ENCODE measurements at places on chromosomes 3 and 15. TPM values are rescaled to one million over a fixed set of nuclear protein-coding genes. Genes with fewer than 3 reads are reported as not detected.
A peak's percentile ranks its signal among the peaks of the same experiment; 100 is the strongest.

Gene IL17RD
- total RNA-seq, result 47.4 TPM

Gene CASR
- total RNA-seq, result 4.4 TPM

Gene STRIT1
- not detected for total RNA-seq

Gene TATDN2
- total RNA-seq, result 34.6 TPM

- H3K27me3 ChIP-seq, result peaks cover 4% of the 10 kb centered on the region
- peak overlapping the region; percentile 71 for H3K27ac ChIP-seq
- H3K36me3 ChIP-seq, result no peaks in the 10 kb centered on the region
- H3K4me3 ChIP-seq, result peak overlapping the region; percentile 67
- H3K4me1 ChIP-seq, result peaks cover 39% of the 10 kb centered on the region
- no peak for DNase-seq
Observed at GRCh38 chr15:93179700-93180102, 90.7 kb upstream of the RGMA start.

GRCh38 chr15:62641825-62642224 lies 400.7 kb upstream of the TPM1 start:
- DNase-seq, result no peak
- no peak overlapping the region for H3K4me3 ChIP-seq
- H3K27ac ChIP-seq, result peak overlapping the region; percentile 34
- no peaks in the 10 kb centered on the region for H3K27me3 ChIP-seq

GRCh38 chr15:56523521-56523920 lies 58.6 kb upstream of the MNS1 start:
- H3K27ac ChIP-seq, result no peak overlapping the region
- no peak overlapping the region for H3K4me3 ChIP-seq
- H3K36me3 ChIP-seq, result no peaks in the 10 kb centered on the region
- no peaks in the 10 kb centered on the region for H3K4me1 ChIP-seq
- H3K27me3 ChIP-seq, result no peaks in the 10 kb centered on the region

DNA sequence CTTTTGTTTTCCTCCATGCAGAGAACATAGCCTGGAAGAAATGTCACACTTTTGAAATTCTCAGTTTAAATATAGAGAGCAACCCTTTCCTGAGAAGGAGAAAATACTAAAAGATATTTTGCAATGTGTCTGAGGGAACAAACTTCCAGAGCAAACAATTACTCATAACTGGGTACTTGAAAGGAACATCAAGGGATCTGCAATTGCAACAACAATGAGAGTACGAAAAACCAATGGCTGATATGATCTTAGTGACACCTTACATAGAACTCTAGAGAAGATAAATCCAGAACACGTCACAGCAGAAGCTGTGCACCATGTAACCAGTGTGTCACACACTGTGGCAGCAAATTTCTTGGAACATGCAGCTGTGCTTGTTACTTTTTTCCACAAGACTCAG lies 14.6 kb upstream of the ARPP21 start:
- H3K4me3 ChIP-seq, result no peak overlapping the region
- no peak for DNase-seq
- H3K36me3 ChIP-seq, result no peaks in the 10 kb centered on the region
- no peaks in the 10 kb centered on the region for H3K27me3 ChIP-seq
- no peaks in the 10 kb centered on the region for H3K4me1 ChIP-seq

DNA sequence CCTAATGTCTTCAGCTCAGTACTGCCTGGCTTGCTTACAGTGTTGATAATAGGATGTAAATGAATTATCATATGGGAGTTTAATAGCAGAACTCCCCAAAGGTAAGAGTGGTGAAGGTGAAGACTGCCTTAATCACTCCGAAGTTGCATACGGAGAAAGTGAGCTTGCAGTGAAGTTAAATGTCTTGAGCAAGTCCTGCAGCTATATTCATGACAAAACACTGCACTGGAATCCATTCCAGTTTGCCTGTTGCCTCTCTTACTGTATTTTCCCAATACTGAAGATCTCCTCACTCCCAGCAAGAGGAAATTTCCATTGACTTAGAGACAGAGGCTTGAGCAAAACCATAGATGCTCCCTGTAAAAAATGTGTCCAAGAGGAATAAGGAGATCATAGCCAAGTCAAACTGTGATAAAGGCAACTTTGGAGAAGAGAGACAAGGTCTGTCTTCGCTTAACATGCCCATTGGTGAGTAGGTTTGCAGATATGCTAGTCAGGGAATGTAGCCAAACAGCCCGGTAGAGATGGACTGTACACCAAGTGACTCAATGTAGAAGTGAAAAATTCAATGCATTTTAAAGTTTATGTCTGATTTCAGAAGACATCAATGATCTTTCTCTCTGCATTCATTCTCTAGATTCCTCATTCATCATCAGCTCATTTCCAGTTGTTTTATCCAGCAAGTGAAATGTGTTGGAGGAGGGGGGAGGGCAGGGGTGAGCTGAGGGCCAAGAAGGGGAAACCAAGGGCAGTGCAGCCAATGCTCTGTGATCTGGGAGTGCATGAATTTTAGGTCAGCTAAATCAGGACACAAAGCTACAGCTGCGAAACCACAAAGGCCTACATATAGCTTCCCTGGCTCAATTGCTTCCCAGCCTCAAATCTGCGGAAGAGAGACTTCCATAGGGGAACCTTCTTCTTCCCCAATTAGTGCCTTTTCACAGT lies 667.1 kb upstream of the NR2F2 start:
- H3K27me3 ChIP-seq, result peaks cover 4% of the 10 kb centered on the region
- H3K36me3 ChIP-seq, result no peaks in the 10 kb centered on the region
- peaks cover 23% of the 10 kb centered on the region for H3K4me1 ChIP-seq

GRCh38 chr3:16841904-16842271 lies 42.9 kb upstream of the PLCL2 start:
- no peak for DNase-seq
- H3K4me1 ChIP-seq, result peaks cover 5% of the 10 kb centered on the region
- H3K4me3 ChIP-seq, result no peak overlapping the region
- H3K27me3 ChIP-seq, result peaks cover 4% of the 10 kb centered on the region
- no peak overlapping the region for H3K27ac ChIP-seq
- H3K36me3 ChIP-seq, result no peaks in the 10 kb centered on the region

- H3K27me3 ChIP-seq, result no peaks in the 10 kb centered on the region
- no peaks in the 10 kb centered on the region for H3K36me3 ChIP-seq
- H3K4me1 ChIP-seq, result no peaks in the 10 kb centered on the region
Observed at GRCh38 chr3:34972481-34972880, 666.8 kb upstream of the ARPP21 start.
